Right atrium auricular region (tissue), 2 donors: ENCODE measurements at places on chromosomes 16 and 17. TPM values are rescaled to one million over a fixed set of nuclear protein-coding genes. Genes with fewer than 3 reads are reported as not detected.
A peak's percentile ranks its signal among the peaks of the same experiment; 100 is the strongest.

- DNase-seq, result no peak
Observed at GRCh38 chr16:24255456-24256371, at the start of gene CACNG3. Gene CACNG3 (plus strand): TSS chr16:24256335. CDS start chr16:24256755, 420 bp downstream.

DNA sequence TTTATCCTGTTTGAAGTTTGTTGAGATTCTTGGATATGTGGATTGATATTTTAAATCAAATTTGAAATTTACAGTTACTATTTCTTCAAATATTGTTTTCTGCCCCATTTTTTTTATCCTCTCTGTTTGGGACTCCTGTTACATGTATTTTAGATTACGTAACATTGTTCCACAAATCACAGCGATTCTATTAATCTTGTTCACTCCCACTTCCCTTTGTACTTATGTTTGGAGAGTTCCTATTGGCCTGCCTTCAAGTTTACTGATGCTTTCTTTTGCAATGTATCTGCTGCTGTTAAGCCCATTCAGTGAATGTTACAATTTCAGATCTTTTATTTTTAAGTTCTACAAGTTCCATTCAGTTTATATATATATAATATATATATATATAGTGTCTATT, 288.3 kb upstream of the TNRC6C start:
- DNase-seq, result no peak

- no peak for DNase-seq
Observed at GRCh38 chr17:77501101-77501566, 360.4 kb downstream of the SEC14L1 start.

DNA sequence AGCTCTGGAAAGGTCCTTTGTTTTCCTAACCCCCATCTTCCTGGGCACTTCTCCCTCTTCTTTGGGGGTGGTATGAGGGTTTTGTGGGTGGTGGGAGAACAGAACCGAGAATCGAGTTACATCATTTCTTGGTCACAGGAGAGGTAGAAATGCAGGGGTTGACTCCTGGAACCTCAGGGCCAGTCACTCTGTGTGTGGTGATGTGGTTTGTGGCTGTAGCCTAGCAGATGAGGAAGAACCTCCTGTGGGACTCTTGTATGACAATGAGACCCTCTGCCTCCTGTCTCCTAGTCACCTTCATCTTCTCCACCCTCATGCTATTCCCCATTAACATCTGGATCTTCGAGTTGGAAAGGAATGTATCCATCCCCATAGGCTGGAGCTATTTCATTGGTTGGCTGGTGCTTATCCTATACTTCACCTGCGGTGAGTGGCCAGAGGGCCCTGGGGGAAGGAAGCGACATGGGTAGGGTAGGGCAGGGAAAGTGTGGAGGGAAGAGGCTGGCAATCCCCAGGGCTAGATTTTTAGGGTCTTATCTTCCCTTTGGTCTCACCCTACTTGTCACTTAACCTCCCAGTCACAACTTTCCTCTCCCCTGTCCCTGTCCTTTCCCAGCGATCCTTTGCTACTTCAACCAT, 5.5 kb downstream of the ODF4 start:
- no peak for DNase-seq

GRCh38 chr16:81817296-81817695, 38.2 kb downstream of the PLCG2 start:
- no peak for DNase-seq

- DNase-seq, result no peak
Observed at GRCh38 chr17:13735861-13736260, 134.1 kb upstream of the HS3ST3A1 start.

CORO6 gene
- total RNA-seq, result 65.0 TPM

DNA sequence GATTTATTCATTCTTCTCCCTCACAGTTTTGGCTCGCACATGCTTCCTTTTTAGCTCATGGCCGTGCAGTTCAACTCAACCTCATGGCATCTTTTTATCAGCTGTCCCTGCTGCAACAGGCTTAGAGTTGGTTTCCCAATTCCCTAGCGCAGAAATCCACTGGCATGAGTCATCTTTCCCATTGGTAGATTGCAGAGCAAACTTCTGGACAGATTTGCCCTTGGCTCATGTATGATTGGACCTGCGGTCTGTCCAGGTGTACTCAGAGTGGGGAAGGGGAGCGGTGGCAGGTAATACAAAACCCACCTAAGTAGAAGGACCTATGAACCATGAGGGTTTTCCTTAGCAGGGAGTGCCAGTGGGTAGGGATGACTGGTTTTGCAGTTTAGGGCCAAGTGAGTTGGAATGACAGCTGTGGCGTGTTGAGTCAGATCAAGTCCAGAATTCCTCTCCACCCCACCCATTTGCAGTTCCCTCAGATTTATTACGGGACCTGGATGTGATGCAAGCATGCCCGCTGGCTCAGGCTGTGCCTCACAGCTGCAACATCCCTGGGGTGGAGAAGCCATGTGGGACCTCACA, 584.7 kb downstream of the WWOX start:
- peak; percentile 89 for DNase-seq

DNA sequence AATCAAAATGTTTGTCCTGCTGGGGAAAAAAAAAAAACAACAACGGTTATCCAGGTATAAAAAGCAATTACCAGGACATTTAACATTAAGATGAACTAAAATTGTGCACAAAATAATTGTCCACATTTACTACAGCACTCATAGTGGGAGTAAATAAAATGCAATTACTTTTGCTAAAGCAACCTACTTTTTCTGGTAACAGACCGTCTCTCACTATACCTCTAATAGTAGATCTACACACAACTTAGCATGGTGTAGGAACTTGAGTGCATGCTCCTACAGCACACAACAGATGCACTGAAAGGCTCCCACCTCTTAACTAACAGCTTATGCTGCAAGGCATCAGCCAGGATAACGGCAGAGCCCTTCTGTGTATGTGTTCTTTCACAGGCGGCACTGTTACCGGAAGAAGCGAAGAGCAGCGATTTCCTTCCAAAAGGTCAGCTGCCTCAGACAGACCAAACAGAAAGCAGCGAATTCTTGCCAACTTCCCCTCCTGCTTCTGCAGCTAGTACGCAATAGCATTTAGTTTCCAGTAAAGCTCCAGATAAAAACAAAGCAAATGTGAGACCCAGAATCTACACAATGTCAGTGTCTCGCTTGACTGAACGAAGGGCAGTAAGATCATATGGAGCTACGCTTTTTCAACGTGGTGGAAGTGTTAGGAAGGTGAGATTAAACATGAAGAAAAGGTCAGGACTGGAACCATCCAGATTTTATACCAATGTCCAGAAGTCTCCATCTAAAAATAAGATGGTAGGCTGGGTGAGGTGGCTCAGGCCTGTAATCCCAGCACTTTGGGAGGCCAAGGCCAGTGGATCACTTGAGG, 27.6 kb downstream of the STAT5B start:
- peak; percentile 94 for DNase-seq

DNA sequence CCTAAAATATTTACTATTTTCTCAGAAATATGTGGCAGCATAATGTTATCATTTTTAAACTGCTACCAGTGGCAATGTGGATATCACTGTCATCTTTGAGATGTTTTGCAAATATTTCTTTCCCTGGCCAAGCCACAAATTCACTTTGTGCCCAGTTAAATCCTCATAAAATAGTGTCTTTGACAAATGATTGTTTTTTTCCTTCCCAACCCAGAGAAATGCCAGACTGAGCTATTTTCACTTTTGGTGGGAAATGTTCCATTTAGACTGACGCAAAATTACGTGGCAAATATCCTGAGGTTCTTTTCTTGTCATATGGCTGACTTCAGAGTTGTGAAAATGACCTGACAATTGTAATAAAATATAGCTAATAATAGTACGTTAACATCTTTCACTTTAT, 807.0 kb upstream of the SOX9 start:
- no peak for DNase-seq

- no peak for DNase-seq
Observed at GRCh38 chr16:48318630-48319029, 66.6 kb downstream of the SIAH1 start.

- DNase-seq, result no peak
Observed at GRCh38 chr17:42321555-42321954, 33.3 kb downstream of the STAT5A start.

- no peak for DNase-seq
Observed at GRCh38 chr17:73548620-73549311, 95.5 kb downstream of the SDK2 start.

GRCh38 chr17:10088444-10088843, 110.0 kb downstream of the GAS7 start:
- DNase-seq, result no peak

DNA sequence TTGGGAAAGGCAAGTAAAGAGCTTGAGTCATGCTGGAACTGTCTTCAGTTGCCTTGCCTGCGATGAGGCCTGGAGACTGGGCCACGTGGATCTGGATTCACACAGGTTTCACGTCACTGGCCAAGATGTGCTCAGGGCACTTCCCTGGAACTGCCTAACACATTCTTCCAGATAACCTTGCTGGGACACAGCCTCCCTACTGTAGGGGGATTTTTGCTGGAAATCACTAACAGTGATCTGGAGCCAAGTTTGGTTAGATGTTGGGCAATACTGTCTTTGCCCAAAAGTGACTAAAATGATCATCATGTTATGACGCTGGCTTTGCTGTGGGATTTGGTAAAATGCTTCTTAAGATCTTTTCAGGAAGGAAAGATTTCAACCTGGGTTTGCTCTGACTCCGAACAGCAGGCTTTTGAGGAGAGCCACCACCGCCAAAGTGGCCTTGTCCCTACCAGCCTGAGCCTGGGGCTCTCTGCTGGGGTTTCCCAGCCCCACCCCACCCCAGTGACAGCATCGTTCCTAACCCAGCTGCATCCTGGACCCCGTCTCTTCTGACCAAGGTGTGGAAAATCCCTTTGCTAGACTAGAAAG, 14.7 kb downstream of the C1QTNF1 start:
- DNase-seq, result peak; percentile 95

COL1A1 gene
- 19.8 TPM for total RNA-seq

DNA sequence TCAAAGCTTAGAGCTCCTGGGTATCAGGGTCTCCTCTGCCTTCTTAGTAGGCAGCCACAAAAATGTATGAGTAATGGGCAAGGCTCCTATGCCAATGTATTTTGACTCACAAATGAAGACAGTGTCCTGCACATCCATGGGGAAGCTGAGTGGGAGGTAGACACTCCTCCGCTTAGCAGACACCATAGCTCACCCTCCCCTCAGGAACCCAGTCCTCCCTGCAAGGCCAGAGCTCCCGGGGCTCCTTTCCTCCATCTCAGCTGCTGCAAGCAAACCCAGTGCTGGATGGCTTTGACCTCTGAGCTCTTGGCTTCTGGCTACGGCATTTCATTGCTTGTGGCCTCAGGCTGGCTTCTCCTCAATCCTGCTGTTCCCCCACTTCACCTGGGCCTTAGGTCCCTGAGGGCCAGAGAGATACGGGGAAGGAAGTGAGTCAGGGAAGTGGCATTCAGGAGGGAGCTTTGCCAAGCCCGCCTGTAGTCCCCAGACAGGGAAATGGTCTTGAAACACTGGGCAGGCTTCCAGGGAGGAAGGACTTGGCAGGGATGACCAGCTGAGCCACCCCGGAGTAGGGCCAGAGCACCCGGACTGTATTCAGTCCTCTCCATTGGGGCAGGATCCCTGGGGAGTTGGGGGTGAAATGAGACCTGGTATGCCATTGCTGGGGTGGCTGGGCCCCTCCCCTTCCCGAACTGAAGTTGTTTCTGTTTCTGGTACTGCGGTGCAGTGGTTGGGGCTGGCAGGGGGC, 4.5 kb downstream of the ABCC3 start:
- peak; percentile 94 for DNase-seq

KCNH6 gene
- not detected for total RNA-seq

DNA sequence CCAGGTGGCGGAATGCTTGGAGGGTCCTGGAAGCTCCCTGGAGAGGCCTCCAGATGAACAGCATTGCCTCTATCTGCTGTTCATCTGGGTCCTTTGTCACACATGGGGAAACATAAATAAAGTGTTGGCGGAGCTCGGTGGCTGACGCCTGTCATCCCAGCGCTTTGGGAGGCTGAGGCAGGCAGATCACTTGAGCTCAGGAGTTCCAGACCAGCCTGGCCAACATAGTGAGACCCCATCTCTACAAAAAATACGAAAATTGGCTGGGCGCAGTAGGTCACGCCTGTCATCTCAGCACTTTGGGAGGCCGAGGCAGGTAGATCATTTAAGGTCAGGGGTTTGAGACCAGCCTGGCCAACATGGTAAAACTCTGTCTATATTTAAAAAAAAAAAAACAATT, 2.2 kb downstream of the MYADML2 start:
- no peak for DNase-seq

DNA sequence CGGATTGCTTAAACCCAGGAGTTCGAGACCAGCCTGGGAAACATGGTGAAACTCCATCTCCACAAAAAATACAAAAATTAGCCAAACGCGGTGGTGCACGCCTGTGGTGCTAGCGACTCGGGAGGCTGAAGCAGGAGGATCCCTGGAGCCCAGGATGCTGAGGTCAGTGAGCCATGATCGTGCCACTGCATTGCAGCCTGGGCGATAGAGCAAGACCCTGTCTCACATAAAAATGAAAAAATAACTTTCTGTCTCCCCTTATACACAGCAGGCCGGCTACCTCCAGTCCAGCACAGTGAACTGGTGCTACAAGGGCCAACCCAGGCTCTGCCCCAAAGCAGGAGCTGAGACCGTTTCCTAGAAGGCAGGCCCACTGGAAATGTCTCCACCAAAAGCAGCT, 59.7 kb downstream of the YWHAE start:
- DNase-seq, result no peak

GRCh38 chr16:73171901-73172240, 123.9 kb upstream of the ZFHX3 start:
- no peak for DNase-seq

DNA sequence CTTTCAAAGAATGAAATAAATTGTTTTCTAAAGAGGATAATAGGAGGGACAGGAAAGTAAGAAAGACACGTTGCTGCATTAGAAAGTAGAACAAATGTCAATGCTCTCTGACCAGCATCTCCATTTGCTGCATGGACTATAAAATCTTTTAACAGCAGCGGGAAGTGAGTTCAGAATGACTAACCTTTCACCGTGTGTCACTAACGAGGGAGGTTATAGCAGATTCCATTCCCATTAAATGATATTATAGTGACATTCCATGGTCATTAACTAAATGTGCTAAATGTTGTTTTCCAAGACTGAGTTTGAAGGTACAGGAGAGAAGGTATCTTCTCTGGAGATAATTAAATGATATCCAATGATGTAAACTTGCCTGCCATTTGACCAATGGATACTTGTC, 127.1 kb upstream of the HS3ST3A1 start:
- DNase-seq, result no peak

DNA sequence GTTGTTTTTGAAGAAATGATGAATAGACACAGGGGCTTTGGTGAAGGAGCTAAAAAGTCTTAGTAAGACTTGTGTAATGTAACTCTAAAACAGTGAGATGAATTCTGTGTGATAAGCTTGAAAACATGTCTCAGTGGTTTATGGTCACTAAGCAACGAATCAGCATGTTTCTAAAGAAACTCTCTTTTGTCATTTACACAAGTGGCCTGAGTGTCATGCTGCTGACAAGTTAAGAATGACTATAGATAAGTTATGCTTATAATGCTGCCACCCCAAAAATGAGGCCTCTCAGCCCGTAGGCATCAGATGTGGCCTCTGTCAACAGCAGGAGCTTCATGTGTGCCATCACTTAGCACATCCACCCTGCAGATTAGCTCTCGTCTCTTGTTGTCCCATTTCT, 8.7 kb downstream of the COX10 start:
- DNase-seq, result no peak

- no peak for DNase-seq
Observed at GRCh38 chr16:17556276-17557052, 85.7 kb upstream of the XYLT1 start.

CBFA2T3 gene
- 1.1 TPM for total RNA-seq
